ENCODE measurements at places on chromosomes 7 and 10. TPM values are rescaled to one million over a fixed set of nuclear protein-coding genes. Genes with fewer than 3 reads are reported as not detected.

HOGA1 gene
- total RNA-seq, result 0.33 TPM

OPALIN gene
- total RNA-seq, result not detected

SPDYE2 gene
- total RNA-seq, result not detected

SDK1 gene
- total RNA-seq, result 0.65 TPM

MOGAT3 gene
- total RNA-seq, result not detected

COL13A1 gene
- total RNA-seq, result 16.7 TPM

CHAT gene
- total RNA-seq, result not detected

GRM8 gene
- total RNA-seq, result not detected

AGMO gene
- total RNA-seq, result 11.8 TPM

ERV3-1 gene
- 96.0 TPM for total RNA-seq

MYH16 gene
- total RNA-seq, result 0.33 TPM

PAX2 gene
- total RNA-seq, result not detected

Measured in vein endothelial cell (primary cell).